ENCODE measurements at places on chromosomes 2 and 18. TPM values are rescaled to one million over a fixed set of nuclear protein-coding genes. Genes with fewer than 3 reads are reported as not detected.

GDF7 gene
- total RNA-seq: 0.55 TPM

- DNase-seq: no peak
Observed at GRCh38 chr2:192218377-192218776, 23.6 kb upstream of the TMEFF2 start.

DNA sequence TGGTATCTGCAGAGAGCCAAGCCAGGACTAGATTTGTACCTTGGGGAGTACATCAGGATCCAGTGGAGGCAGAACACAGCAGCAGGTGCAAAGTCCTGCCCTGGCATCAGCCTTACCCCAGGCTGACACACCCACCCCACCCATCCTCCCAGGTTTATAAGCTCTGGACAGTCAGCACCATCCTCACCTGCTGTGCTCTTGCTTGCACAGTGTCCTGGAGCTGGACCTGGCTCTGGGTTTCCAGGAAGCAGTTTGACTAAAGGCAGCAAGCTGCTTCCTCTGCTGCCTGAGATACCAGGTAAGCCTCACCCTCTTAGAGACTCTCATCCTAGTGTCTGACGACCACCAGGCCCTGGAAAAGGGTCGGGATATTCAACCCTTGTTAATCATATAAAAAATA lies at the start of gene SULT1C3:
TSS of gene SULT1C3 (plus strand) at position 183 of the 400 bp plus-strand sequence. CDS start 7,227 bp downstream, outside the sequence.
- no peak for DNase-seq

DNA sequence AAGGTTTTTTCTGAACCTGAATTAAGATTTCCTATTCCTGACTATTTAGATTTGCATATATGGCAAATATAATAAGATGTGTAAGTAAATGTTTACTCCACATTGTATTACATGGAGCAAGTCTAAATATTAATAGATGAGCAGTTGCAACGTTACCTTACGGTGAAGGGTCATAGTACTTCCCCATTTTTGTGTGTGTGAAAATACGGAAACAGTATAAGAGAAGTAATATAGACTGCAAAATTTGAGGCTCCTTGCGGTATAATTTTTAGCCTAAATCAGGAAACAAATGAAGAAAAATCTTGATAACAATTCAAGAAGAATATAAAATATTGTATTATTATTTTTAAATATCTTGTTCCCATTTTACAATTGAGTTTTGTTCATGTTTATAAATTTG lies 434.2 kb downstream of the GRB14 start:
- DNase-seq: no peak

DNA sequence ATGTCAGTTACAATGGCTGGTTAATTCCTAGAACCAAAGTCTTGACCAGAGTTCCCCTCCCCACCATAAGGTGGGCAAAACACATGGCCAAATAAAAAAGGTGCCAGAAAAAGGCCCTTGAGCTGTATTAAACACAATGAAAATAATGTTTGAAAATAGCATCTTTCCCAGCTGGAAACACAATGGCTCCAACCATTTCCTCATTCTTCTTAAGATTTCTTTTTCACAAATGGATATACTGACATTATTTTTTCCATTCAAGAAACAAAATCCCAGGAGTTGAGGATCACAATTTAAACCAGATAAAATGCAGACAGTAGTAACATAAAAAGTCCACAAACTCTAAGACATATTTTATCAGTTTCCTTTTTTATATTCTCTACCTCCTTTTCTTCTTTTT lies 143.8 kb downstream of the EXOC6B start:
- no peak for DNase-seq

GRCh38 chr2:126299469-126299976 lies 356.4 kb upstream of the GYPC start:
- DNase-seq: no peak
